Activated T-cell treated with anti-CD3 and anti-CD28 coated beads, Interleukin-2, amount 50 U/mL, for 72 hours (primary cell): ENCODE measurements at places on chromosomes 6 and 20. TPM values are rescaled to one million over a fixed set of nuclear protein-coding genes. Genes with fewer than 3 reads are reported as not detected.

The C6orf163 gene
- 2.0 TPM for total RNA-seq

The SNAP25 gene
- 6.9 TPM for total RNA-seq

The AVP gene
- not detected for total RNA-seq

The CALHM5 gene
- not detected for total RNA-seq

The KCNK17 gene
- total RNA-seq = not detected

The NEDD9 gene
- 36.4 TPM for total RNA-seq

GRCh38 chr6:63808576-63808975 lies 173.0 kb downstream of the PHF3 start:
- no peaks in the 10 kb centered on the region for H3K36me3 ChIP-seq
- H3K4me1 ChIP-seq = no peaks in the 10 kb centered on the region
- DNase-seq = no peak
- no peak overlapping the region for H3K27ac ChIP-seq

DNA sequence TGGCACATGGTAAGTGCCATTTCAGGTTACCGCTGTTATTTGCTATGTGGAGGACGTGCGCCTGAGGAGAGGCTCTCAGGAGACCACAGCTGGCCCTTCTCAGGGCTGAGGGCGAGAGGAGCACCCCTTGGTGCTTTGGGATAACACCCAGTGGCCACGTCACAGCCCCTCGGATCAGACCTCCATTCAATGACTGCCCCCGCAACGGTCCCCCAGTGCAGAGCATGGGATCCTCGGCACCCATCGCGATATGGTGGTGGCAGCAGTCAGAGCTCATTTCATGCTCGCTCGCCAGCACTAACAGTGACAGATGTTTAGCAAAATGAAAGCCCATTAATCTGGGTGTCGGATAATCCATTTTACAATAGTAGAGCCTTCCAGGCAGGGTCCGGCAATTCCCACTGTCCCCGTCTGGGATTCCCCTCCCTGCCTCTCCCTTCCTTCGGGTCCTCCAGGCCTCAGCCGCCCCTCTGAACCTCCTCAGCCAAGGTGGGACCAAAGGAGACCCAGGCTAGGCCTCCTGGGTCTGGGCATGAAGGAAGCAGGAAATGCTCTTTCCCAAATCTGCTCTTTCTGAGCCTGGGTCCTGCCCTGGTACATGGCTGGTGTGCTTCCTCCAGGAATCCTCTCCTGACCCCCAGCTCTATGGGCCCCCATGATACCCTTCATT lies 117.1 kb downstream of the GRM4 start:
- no peak overlapping the region for H3K4me3 ChIP-seq
- no peaks in the 10 kb centered on the region for H3K36me3 ChIP-seq
- no peak for DNase-seq
- H3K4me1 ChIP-seq = no peaks in the 10 kb centered on the region
- H3K27ac ChIP-seq = no peak overlapping the region

GRCh38 chr6:70210462-70210861 lies 92.4 kb downstream of the COL9A1 start:
- no peaks in the 10 kb centered on the region for H3K4me1 ChIP-seq
- no peaks in the 10 kb centered on the region for H3K36me3 ChIP-seq
- H3K27me3 ChIP-seq = peaks cover 12% of the 10 kb centered on the region

DNA sequence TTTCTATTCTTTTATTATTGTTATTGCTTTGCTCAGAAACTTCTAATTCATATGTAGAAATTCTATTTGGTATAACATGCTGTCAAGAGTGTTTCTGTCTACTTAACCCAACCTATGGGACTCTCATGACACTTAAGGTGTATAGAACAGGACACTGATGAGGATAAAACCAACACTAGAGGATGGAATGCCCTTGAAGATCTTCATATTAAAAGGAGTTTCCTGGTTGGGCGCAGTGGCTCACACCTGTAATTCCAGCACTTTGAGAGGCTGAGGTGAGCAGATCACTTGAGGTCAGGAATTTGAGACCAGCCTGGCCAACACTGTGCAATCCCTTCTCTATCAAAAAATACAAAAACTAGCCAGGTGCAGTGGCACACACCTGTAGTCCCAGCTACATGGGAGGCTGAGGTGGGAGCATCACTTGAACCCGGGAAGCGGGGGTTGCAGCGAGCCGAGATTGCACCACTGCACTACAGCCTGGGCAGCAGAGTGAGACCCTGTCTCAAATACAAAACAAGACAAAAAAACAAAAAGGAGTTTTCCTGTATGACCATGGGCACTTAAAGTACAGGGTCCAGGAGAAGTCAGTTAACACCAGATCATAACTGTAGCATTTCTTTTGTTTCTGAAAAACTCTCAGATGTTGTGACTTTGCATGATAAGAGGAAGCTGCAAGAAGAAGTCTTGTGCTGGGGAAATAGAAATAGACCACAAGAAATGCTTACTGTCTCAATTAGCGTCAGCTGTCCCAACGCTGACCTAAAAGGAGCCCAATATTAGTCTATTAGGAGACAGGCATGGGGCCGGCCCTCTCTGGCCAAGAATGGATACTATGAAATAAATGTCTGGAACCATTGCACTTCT lies 38.9 kb upstream of the CD2AP start:
- DNase-seq = no peak
- no peaks in the 10 kb centered on the region for H3K4me1 ChIP-seq
- no peaks in the 10 kb centered on the region for H3K36me3 ChIP-seq
- H3K27me3 ChIP-seq = no peaks in the 10 kb centered on the region
- H3K4me3 ChIP-seq = no peak overlapping the region

- no peak for DNase-seq
- H3K4me3 ChIP-seq = no peak overlapping the region
- H3K27ac ChIP-seq = no peak overlapping the region
- H3K36me3 ChIP-seq = no peaks in the 10 kb centered on the region
These were observed 336.6 kb downstream of the CDH4 start for GRCh38 chr20:61588411-61589385.

- H3K4me1 ChIP-seq = no peaks in the 10 kb centered on the region
- no peaks in the 10 kb centered on the region for H3K36me3 ChIP-seq
- DNase-seq = no peak
- H3K4me3 ChIP-seq = no peak overlapping the region
- peaks cover 19% of the 10 kb centered on the region for H3K27me3 ChIP-seq
These were observed 232.6 kb upstream of the PDE10A start for GRCh38 chr6:165895421-165896165.

GRCh38 chr6:57305107-57305506 lies 12.3 kb upstream of the PRIM2 start:
- H3K27ac ChIP-seq = no peak overlapping the region
- H3K4me1 ChIP-seq = no peaks in the 10 kb centered on the region
- no peaks in the 10 kb centered on the region for H3K36me3 ChIP-seq
- no peak for DNase-seq
- no peak overlapping the region for H3K4me3 ChIP-seq

GRCh38 chr20:13205848-13206434 lies 15.1 kb upstream of the ISM1 start:
- H3K4me1 ChIP-seq = peaks cover 4% of the 10 kb centered on the region
- DNase-seq = no peak
- H3K27ac ChIP-seq = no peak overlapping the region
- H3K36me3 ChIP-seq = no peaks in the 10 kb centered on the region
- H3K27me3 ChIP-seq = peaks cover 6% of the 10 kb centered on the region
- H3K4me3 ChIP-seq = no peak overlapping the region

DNA sequence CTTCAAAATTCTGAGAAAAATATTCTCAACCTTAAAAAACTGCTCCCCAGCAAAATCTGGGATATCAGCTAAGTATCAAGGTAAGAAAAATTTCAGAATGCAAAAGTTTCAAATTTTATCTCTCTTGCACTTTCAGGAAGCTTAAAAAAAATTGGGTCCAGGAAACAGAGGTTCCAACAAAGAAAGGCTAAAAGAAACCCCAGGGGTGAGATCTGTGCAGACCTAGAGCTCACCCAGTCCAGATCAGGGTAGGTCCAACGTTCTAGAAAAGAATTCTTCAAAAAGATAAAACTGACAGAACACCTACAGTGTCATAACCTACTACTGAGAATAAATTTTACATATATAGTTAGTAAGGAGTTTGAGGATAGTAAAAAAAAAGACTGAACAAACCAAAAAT lies 23.5 kb downstream of the ILRUN start:
- peaks cover 69% of the 10 kb centered on the region for H3K4me1 ChIP-seq
- H3K36me3 ChIP-seq = peaks cover 3% of the 10 kb centered on the region
- no peaks in the 10 kb centered on the region for H3K27me3 ChIP-seq
- H3K4me3 ChIP-seq = peak overlapping the region; percentile 83
- H3K27ac ChIP-seq = peak overlapping the region; percentile 90
- DNase-seq = no peak

- peak; percentile 5 for DNase-seq
- no peak overlapping the region for H3K27ac ChIP-seq
- H3K27me3 ChIP-seq = peaks cover 33% of the 10 kb centered on the region
- H3K4me1 ChIP-seq = peaks cover 4% of the 10 kb centered on the region
These were observed 55.9 kb upstream of the HDDC2 start for GRCh38 chr6:125357515-125358256.
